Choroid plexus epithelial cell (primary cell): ENCODE measurements at places on chromosomes 4 and X.

DNA sequence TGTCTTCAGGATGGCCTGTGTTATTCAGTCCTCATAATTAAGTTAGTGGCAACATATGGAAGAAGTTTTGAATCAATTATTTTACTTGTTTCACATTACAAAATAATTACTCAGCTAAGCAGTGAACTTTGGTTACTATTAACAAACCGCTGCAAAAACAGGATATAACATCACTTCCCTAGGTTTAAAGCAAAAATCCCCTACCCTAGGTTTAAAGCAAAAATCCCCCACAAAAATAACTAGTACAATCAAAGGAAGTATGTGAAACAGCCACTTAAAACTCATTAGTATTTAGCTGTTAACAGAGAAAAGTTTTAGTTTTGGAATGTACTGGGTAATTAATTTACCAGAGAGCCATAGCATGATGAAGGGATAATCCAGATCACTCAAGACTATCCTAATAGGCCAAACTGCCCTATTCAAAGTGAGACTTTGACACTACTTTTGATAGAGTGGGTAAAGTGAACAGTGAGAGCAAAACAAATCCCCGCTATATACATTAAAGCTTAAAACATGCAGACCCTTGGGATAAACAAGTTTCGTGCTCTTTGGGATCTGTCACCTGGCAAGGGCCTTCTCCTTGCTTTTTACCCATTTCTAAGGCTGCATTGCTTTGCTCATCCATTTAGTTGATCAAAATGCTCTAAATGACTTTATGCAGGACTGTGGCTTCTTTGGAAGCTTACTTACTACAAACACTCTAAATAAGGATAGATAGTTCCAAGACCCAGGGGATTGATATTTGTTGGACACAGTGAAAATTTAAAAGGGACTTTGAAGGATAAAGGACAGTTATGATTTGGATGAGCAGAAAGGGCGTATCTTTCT, 36.4 kb upstream of the GPR174 start:
- DNase-seq: no peak

DNA sequence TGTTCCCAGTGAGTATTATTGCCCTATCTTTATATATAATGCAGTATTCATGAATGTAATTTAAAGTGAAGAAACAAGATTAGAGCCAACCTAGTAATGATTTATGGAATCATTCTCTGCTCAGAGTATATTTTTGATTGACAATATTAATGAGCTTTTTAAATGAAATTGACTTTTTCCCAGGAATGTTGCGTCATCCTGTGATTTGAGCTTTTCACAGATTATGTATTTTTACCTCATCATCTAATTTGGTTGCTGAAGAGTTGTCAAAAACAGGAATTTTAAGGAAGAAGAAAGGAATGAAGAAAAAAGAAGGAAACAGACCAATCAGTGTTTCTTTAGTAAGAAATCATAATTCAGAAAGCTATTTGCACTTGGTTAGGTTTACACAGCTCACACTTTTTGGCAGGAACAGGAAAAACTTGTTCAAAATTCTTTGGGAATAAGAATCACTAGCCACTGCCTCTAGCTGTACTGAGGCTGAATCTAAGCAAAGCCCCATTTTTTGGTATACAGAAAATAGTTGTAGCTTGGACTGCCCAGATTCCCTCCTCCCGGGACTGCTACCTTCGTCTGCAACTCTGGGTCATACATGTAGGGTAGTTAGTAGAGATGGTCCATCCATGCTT, 27.3 kb downstream of the EXOC1 start:
- no peak for DNase-seq

- DNase-seq: no peak
Observed at GRCh38 chr4:68569466-68570121, 6.5 kb downstream of the UGT2B17 start.

GRCh38 chr4:188396037-188396436, 256.8 kb downstream of the TRIML1 start:
- DNase-seq: no peak

GRCh38 chrX:69153060-69153730, 12.1 kb downstream of the PJA1 start:
- DNase-seq: peak; percentile 81

DNA sequence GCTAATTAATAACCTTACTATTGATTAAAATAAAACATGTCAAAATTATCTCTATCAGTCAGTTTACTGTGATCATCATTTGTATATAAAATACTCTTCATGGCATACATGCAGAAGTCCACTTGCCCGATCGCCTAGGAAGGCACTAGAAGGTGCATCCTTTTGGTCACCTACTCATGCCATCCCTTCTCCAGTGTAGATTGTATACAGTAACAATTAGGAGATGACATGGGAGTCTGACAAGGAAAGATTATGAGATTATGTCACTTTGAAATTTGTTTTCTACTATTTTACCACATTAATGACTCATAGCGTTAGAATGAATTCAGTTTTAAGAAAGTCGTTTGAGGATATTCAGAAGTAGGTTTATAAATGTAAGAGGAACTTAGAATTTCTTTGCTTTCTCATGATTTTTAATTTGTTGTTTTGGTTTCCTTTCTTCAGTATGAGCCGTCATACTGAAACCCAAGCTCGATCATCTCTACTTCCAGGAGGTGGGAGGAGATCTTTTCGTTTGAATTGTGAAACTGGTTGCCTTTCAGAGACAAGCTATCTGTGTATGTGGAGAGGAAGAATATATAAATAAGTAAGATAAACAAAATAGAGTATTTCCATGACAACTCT, 51.1 kb upstream of the UNC5C start:
- peak; percentile 3 for DNase-seq

DNA sequence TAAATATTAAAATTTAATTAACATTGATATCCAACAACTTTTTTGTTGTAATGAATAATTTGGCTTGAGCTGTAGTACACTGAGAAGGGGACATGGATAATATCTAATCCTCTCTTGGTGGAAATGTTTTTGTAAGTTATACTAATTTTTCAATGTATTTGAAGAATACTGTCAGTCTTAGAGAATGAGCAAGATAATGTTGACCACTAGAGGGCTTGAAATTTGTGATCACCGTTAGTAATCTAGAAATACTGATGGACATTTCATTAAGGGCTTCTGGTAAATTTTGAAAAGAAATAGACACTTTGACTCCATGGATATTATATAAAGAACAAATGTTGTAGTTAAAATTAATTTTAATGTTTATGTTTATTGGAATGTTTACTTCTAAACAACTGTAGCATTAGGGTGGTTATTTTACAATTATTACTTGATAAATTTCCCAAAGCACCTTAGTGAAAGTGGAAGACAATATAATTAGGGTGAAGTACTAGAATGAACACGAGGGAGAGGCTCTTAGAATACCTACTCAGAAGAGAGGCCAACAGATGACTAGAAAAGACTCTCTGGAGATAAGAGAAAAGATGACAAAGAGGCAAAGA, 20.0 kb upstream of the CAMK2D start:
- DNase-seq: peak; percentile 70

DNA sequence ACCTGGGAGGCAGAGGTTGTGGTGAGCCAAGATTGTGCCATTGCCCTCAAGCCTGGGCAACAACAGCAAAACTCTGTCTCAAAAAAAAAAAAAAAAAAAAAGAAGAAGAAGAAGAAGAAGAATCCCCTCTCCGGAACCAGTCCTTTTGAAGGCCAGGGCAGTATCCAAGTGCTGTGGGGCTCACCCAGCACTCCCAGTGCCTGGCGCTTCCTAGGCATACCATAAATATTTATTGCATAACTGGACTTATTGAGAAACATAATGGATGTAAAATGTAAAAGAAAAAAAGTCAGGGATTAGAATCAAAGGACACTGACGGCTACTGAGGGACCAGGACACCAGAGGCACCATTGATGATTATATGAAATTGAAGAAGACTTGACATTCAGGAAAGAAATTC, 162.1 kb upstream of the KIT start:
- no peak for DNase-seq

DNA sequence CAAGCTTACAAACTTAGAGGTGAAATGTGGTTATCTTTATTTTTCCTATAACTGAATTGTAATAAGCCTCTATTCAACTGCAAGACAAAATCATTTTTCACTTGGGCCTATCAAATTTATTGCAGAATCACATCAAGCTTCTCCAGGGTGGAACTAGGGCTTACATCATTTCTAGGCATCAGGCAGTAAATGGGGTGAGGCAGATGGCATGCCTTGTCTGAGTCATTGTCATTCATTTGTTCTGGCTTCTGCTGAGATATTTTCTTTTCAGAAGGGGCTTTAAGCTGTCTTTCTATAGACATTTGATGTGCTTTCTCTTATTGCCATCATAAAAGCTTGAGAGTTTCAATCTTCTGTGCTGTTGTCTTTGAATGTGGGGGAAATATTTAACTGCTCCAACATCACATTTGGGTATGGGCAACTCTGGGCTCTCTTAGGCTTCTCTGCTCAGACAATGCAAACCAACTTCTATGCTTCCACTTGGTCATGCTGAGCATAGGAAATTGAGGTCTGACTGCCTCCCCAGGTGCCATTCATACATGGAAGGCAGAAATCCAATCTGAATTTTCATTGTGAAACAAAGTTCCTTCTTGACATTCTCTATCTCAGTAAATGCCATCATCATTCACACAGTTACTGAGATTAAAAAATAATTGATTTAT, 225.8 kb upstream of the GIMD1 start:
- no peak for DNase-seq

GRCh38 chr4:48405924-48406323, 64.6 kb downstream of the SLAIN2 start:
- no peak for DNase-seq

- no peak for DNase-seq
Observed at GRCh38 chrX:139200346-139200745, 330.2 kb upstream of the F9 start.

GRCh38 chr4:161714022-161714751, 449.6 kb downstream of the FSTL5 start:
- DNase-seq: peak; percentile 89

DNA sequence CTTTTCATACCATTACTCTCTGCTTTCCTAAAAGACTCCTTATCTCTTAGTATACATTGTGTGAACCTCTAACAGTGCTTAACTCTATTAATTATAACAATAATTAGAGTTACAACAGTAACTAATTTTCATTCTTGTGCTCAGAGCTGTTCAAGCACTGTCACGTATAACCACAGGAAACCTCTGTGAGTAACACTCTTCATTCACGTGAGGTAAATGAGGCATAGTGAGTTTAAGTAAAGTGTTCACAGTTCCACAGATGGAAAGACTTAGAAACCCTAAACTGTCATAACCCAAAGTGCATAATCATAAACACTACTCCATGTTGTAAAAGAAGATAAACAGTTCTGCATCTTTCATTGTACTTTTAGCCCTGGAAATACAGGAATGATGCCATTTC, 222.4 kb downstream of the CCSER1 start:
- DNase-seq: peak; percentile 6

GRCh38 chr4:187362937-187363857, 632.4 kb upstream of the ZFP42 start:
- no peak for DNase-seq

DNA sequence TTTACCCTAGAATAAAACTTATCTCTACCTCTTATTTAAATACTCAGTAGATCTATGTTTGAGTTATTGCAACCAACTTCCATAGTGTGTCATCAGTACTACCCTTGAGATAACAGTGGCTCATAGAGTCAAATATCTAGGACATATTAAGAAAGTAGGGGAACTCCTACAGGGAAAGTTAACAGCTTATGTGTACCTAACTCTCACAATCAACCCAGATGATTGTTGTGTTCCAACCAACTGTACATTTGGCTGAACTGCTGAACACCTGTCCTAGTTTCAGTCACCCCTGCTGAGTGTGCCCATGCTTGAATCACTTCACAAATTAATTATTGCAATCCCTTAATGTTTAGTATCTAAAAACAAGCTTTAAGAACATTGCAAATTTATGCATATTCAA, 244.2 kb upstream of the GRID2 start:
- DNase-seq: no peak

GRCh38 chrX:150370589-150371312, 7.6 kb downstream of the MAMLD1 start:
- DNase-seq: no peak

GRCh38 chr4:61938250-61938846, 738.2 kb downstream of the ADGRL3 start:
- no peak for DNase-seq

DNA sequence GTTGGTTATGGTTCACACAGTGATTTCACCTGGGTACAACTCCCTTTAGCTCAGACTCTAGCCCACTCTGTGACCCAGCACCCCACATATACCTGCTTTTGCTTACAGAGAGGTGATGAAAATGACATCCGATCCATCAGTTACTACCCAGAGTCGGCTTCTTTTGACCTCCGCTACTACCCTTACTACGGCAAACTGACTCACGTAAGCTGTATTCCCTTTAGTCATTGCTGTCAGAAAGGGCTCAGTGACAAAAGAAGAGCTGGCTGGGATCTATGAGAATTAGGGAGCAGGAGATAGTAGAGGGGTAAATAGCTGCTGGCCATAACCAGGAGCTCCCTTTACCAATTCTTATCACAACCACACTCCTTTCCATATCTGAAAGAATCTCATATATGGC, 16.7 kb downstream of the ATP1B4 start:
- no peak for DNase-seq

DNA sequence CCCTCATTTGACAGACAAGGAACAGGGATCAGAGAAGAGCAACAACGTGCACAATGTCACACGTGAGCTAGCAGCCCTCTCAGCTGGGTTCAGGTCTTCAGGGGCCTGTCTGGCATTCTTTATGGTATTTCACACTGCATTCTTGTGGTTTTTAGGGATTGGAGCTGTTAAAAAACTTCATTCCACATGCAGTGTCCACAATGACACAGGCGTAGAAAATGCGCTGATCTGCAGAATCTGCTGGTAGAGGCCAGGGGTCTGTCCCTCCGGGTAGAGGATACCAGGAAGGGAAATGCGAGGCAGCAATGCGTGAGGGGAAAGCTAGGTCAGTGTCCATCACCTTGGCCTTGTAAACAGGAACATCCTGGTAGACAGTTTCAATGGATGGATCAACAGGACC, 36.6 kb downstream of the MAP7D3 start:
- DNase-seq: peak; percentile 95

DNA sequence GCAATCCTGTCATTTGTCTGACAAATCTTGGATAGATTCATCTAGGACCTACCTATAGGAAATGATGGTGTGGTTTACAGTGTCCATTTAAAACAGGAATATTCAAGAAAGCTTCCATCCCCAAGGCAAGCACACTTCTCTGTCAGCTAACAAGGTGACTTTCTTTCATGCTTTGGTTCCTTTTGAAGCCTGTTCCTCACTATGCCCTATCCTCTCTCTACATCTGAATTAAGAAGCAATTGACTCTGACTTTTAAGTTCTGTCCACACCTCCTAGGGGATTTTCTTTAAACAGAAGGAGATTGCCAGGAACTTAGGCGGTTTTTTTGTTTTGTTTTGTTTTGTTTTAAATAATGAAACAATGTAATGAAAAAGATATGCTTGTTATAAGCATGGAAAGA, 1181.4 kb upstream of the TENM3 start:
- DNase-seq: no peak

DNA sequence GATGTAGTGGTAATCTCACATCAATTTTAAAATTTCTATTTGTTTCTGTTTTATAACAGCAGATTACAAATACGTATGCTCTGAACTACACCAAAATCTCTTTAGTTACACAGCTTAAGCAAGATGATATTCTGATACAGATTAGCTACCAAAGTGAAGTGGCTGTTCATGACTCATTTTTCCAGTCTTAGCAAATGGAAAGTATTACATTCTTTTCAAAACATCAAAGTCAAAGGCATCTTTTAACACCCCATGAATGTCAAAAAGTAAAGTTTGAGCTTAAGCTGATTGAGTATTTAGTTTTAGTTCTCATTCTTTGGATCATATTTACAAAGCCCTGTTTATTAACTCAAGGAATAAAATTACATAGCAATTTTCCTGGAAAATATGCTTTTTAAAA, 6.6 kb upstream of the HPGDS start:
- peak; percentile 63 for DNase-seq

- peak; percentile 43 for DNase-seq
Observed at GRCh38 chrX:9913146-9913433, 54.1 kb upstream of the CLDN34 start.
